Osteocyte (in vitro differentiated cells): ENCODE measurements at places on chromosomes 6 and 20.

GRCh38 chr6:4647414-4648365 is 128.5 kb upstream of the CDYL start:
- H3K27ac ChIP-seq: no peak overlapping the region
- H3K36me3 ChIP-seq: peaks cover 7% of the 10 kb centered on the region
- peaks cover 9% of the 10 kb centered on the region for H3K27me3 ChIP-seq
- peak overlapping the region; percentile 73 for H3K4me3 ChIP-seq
- H3K4me1 ChIP-seq: peaks cover 8% of the 10 kb centered on the region

GRCh38 chr6:53717566-53717965 is 52.0 kb upstream of the KLHL31 start:
- H3K36me3 ChIP-seq: no peaks in the 10 kb centered on the region
- peaks cover 3% of the 10 kb centered on the region for H3K27me3 ChIP-seq
- no peak for DNase-seq

GRCh38 chr6:150347845-150348244 is 21.0 kb upstream of the IYD start:
- H3K4me1 ChIP-seq: peaks cover 17% of the 10 kb centered on the region
- H3K27me3 ChIP-seq: no peaks in the 10 kb centered on the region
- H3K27ac ChIP-seq: no peak overlapping the region
- DNase-seq: no peak

DNA sequence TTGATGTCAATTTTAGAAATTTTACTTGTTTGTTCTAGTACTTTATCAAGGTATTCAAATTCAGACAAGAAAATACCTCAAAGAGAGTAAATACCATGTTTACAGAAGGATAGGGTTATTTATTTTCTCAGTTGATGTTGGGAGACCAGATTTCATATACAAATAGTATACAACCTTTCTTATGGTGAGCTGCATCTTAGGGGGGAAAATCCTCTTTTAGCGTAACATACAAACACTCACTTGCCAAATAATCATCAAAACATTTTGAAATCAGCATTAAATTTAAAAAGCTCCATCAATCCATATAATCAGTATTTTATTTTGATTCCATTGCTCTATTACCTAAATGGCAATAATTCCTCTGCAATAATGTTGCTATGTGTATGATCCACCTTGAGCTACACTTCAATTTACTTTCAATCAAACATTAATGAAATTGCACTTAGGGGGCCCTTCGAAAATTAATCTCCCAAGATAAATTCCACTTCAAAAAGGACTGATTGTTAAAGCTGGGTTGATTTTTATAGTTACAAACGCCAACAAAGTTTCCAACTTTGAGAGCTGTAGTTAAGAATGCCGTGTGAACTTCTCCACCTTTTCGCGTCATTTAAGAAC is 2.2 kb downstream of the NKX2-4 start:
- peaks cover 13% of the 10 kb centered on the region for H3K4me1 ChIP-seq
- H3K27ac ChIP-seq: no peak overlapping the region
- H3K36me3 ChIP-seq: peaks cover 16% of the 10 kb centered on the region
- H3K27me3 ChIP-seq: peaks cover 77% of the 10 kb centered on the region

DNA sequence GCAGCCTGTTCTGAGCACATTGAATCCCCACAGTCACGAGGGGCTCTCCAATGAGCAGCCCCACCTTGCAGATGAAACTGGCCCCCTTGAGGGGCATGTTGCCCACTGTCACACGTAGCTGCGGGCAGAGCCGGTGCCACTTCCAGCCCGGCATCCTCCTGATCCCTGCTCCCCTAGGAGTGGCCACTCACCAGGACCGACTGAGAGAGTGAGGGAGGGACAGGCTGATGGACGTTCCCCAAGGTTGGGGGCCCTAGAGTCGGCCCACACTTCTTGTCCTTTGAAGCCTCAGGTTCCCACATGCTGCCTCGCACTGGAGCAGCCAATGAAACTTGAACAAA is 10.5 kb downstream of the ENTPD6 start:
- H3K27ac ChIP-seq: peak overlapping the region; percentile 14
- peaks cover 18% of the 10 kb centered on the region for H3K36me3 ChIP-seq
- no peaks in the 10 kb centered on the region for H3K27me3 ChIP-seq
- DNase-seq: no peak
- peaks cover 35% of the 10 kb centered on the region for H3K4me1 ChIP-seq

GRCh38 chr6:1759870-1760269 is 150.2 kb downstream of the FOXC1 start:
- H3K27me3 ChIP-seq: no peaks in the 10 kb centered on the region
- no peak overlapping the region for H3K4me3 ChIP-seq
- H3K36me3 ChIP-seq: no peaks in the 10 kb centered on the region
- no peak overlapping the region for H3K27ac ChIP-seq
- H3K4me1 ChIP-seq: peaks cover 37% of the 10 kb centered on the region

DNA sequence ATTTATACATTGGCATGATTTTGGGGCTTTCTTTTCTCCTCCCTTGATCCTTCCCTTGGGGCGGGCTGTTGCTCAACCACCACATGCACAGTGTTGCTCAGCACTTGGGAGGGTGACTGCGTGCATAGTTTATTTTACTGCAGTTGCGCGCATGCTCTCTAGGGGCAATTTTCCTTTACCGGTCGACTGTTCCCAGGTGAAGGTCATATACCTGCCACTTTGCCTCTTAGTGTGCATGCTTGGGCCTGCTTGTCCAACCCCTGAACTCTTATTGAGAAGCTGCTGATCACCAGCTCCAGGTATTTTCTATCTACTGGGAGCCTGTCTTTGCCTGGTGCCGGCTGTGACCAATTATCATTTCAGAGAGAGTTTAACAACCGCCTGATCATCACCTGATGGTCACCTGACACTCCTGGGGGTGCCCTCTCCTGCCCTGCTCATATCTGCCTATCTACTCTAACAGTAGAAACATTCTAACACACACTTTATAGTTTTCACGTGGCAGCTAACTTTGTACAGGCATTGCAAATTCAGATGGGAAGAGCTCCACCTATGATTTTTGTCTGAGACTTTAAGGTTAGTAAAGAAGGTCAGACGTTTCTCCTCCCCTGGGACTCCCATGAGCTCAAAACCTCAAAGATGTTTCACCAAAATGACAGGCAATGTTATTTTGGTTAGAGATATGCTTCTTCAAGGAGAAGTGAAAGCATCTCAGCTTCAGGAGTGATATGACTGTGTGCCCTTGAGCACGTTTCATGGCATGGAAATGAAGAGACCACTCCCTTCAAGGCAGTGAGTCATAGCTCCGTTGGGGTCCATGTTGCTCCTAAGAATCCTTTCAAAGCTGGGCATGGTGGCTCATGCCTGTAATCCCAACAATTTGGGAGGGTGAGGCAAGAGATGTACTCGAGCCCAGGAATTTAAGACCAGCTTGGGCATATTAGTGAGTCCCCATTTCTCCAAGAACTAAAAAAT is 227.5 kb upstream of the MYLIP start:
- no peak overlapping the region for H3K4me3 ChIP-seq
- peaks cover 34% of the 10 kb centered on the region for H3K4me1 ChIP-seq
- H3K27me3 ChIP-seq: no peaks in the 10 kb centered on the region
- no peaks in the 10 kb centered on the region for H3K36me3 ChIP-seq

GRCh38 chr20:63663332-63664066 is 5.4 kb downstream of the RTEL1 start:
- DNase-seq: no peak
- peaks cover 16% of the 10 kb centered on the region for H3K4me1 ChIP-seq
- peaks cover 15% of the 10 kb centered on the region for H3K36me3 ChIP-seq

- H3K27ac ChIP-seq: no peak overlapping the region
- no peak for DNase-seq
- H3K27me3 ChIP-seq: peaks cover 8% of the 10 kb centered on the region
- no peaks in the 10 kb centered on the region for H3K36me3 ChIP-seq
Measured at GRCh38 chr6:37504024-37504423, 4.3 kb upstream of the CCDC167 start.

DNA sequence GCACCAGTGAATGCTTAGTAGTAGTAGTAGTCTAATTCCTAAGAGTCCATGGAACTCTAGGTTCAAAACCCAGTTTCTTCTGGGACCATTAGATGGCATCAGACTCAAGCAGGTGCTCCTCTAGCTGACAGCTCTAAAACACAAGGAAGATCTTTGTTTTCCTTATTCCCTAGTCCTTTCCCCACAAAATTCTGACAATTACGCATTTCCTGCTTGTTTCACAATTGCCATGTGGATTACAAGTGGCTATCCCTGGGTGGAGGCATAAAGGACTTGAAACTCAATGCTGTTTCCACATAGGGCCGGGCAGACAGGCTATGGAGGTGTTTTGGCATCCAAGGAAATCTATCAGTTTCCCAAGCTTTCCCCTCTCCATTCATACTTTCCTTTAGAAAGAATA is 9.2 kb upstream of the HLA-DOB start:
- no peak for DNase-seq
- no peak overlapping the region for H3K27ac ChIP-seq
- no peaks in the 10 kb centered on the region for H3K27me3 ChIP-seq

- peaks cover 15% of the 10 kb centered on the region for H3K4me1 ChIP-seq
- no peak for DNase-seq
- H3K4me3 ChIP-seq: no peak overlapping the region
- H3K36me3 ChIP-seq: no peaks in the 10 kb centered on the region
Measured at GRCh38 chr6:92690997-92691599, 728.3 kb downstream of the EPHA7 start.

- peaks cover 59% of the 10 kb centered on the region for H3K27me3 ChIP-seq
- H3K27ac ChIP-seq: no peak overlapping the region
- no peaks in the 10 kb centered on the region for H3K36me3 ChIP-seq
Measured at GRCh38 chr6:33142501-33143070, 49.7 kb downstream of the COL11A2 start.

- no peak overlapping the region for H3K4me3 ChIP-seq
- no peak overlapping the region for H3K27ac ChIP-seq
- no peaks in the 10 kb centered on the region for H3K4me1 ChIP-seq
Measured at GRCh38 chr20:37638527-37638926, 55.3 kb upstream of the CTNNBL1 start.

GRCh38 chr20:47036091-47036870 is 141.6 kb downstream of the EYA2 start:
- no peak for DNase-seq
- H3K27ac ChIP-seq: no peak overlapping the region
- H3K4me1 ChIP-seq: no peaks in the 10 kb centered on the region
- peaks cover 36% of the 10 kb centered on the region for H3K27me3 ChIP-seq
- no peak overlapping the region for H3K4me3 ChIP-seq
- no peaks in the 10 kb centered on the region for H3K36me3 ChIP-seq
